ENCODE measurements at places on chromosomes 12 and 14.

DNA sequence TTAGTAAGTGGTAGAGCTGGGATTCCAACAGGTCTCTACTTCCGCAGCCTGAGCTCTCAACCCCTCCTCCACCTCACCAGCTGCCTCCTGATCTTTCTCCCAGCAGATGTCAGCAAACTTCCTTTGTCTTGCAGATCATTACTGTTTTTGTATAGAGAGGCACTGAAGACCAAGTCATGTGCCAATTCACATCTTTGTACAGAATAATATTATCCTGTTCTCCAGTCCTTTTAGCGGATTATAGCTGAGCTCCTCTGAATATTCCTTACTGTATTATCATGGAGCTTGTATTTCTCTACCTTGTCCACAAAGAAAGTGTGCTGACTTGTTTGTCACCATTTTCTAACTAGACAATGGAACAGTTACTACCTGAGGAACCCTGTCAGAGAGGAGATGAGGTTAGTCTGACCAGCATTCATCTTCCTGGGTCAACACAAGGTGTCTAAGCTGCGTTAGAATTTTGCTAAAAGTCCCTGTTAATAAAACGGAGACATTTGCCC lies 142.3 kb upstream of the ARHGAP5 start:
- DNase-seq: peak; percentile 46

- DNase-seq: peak; percentile 29
These were observed 3.3 kb upstream of the CHURC1 start for GRCh38 chr14:64910847-64911495.

- DNase-seq: no peak
These were observed 642.2 kb downstream of the DIO2 start for GRCh38 chr14:79569072-79569471.

GRCh38 chr12:67525617-67525884 lies 123.0 kb upstream of the DYRK2 start:
- DNase-seq: no peak

DNA sequence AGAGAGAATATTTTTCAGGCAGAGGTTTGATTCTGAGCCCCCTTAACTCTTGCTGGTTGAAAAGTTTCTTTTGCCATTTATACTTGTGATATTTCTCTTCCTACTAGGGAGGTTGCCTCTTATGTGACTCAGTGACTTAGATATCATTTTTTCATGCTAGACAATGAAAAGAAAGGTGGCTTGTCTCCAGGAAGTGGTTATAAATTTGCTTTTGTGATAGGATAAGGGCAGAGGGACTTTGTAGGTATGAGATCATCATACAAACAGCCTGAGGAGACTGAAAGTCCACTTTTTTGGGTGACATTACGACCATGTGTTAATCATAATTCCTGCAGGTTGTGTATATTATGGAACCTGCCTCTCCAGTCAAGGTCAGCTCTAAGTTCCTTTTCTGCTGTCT lies 35.8 kb downstream of the ACSM4 start:
- DNase-seq: no peak

GRCh38 chr14:92626041-92626440 lies 112.5 kb downstream of the RIN3 start:
- DNase-seq: no peak
